ENCODE measurements at places on chromosomes 4 and X. TPM values are rescaled to one million over a fixed set of nuclear protein-coding genes. Genes with fewer than 3 reads are reported as not detected.

DNA sequence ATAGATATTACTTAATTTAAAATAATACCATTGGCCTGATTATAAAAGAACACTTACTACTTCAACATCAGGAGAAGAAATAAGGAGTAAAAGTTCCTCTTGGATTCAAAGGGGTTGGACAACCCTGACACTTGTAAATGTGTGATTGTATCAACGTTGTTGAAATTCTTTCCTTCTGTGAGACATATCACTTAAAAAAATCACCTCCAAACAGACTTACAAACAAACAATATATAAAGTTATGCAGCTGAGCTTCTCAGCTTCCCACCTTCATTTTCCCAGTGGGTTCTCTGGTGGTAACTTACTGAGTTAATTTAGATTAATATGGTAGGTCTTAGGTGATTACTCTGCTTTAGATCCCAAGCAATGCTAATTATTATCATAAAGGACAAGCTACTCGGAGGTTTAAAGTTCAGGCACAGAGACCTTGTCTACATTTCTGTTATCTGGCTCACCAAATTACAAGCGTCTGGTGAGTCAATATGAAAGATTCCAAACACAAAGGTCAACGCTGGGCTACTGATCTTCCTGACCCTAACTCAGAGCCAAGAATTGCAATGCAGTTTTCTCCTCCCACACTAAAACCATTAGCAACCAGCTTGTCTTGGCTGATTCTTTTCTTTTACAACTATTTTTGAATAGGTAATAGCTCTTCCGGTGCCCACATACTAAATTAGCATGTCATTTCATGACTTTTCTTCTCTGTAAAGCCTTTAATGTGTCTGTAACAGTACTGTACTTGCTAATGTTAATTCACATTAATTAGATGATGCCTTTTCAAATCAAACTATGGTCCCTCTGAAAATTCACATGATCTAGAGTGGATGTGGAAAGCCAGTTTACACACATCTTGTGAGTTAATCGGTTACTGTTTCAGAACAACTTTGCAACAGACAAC lies 157.6 kb downstream of the RASL11B start:
- peak; percentile 69 for DNase-seq

Gene MXRA5
- 40.3 TPM for total RNA-seq

DNA sequence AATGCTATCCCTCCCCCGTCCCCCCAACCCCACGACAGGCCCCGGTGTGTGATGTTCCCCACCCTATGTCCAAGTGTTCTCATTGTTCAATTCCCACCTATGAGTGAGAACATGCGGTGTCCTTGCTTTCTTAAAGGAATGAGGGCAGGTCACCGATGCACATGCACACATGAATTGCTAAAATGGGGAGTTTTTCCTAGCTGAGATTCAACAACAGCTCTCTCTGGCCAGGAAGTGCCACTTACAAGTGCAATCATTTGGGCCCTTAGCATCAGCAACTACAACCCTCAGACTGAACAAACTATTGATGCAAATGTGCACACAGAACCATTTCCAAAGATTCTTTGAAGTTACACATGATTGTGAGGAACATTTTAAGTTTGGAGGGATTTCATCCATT lies 95.7 kb upstream of the IQCM start:
- no peak for DNase-seq

Gene MTCP1
- total RNA-seq, result 16.0 TPM

- no peak for DNase-seq
Measured at GRCh38 chr4:7867701-7868435, 71.8 kb downstream of the AFAP1 start.

GRCh38 chrX:68895778-68896177 lies 67.0 kb downstream of the EFNB1 start:
- no peak for DNase-seq

- DNase-seq, result no peak
Measured at GRCh38 chr4:18670034-18670433, 648.5 kb upstream of the LCORL start.

DNA sequence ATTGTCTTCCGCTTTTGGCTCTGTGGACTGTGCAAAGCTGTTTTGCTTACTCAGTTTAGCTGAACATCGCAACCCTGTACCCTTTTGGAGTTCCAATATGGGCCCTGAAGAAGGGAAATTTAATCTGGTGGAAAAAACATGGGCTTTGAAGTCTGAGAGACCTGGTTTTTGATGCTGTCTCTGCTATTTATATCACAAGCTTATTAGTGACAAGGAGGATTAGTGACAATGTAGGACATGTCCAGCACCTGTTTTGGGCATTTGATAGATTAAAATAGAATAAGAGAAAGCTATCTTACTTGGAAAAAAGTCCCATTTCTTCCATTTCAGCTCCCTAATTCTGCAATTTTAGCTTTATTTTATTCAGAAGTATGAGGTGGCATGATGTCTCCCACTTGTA lies 417.3 kb downstream of the SPRY1 start:
- DNase-seq, result no peak

DNA sequence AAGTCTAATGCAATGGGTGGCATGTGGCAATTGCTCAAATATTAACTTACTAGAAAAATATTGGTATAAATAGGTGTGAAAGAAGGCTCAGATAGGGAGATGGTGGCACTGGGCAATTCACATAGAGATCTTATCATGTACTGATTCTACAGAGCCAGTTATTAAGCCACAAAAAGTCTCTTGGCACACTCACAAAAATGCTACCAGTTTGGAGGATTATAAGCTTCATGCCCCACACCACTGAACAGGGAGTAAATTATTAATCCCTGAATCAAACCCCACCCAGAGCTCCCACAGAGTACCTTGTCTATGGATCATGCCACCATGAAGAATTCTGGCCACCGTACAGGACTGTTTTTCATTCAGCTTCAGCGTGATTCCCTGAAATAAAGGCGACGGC lies 13.8 kb downstream of the MPP1 start:
- no peak for DNase-seq

GRCh38 chr4:8076023-8076422 lies 82.6 kb downstream of the ABLIM2 start:
- no peak for DNase-seq

- no peak for DNase-seq
Measured at GRCh38 chrX:132382068-132382467, 106.8 kb downstream of the MBNL3 start.

- DNase-seq, result no peak
Measured at GRCh38 chrX:29926056-29926455, 289.3 kb upstream of the MAGEB2 start.

Gene MMRN1
- under 0.01 TPM for total RNA-seq

DNA sequence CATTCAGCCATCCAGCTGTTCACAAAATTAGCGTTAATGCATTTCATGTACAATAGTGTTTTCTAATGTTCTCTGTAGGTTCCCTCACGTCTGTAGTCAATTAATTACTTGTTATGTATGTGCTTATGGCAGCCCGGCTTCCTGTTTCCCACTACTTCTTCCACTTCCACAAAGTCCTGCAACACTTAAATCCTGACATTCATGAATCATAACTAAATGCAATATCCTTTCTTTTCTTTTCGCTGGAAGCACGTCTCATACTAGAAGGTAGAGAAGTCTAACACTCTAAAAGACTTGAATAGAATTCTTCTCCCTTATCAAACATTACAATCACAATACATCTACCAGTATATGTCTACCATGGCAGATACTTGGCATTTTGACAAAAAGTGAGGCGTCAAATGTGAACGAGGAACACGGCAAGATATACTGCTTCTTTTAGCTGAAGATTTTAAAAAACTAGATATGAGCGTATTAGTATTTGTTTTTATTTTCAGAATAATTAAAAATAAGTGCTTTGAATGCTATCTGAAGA lies 239.0 kb upstream of the DIAPH2 start:
- no peak for DNase-seq

Gene ZAR1
- not detected for total RNA-seq

GRCh38 chr4:100147684-100148083 lies 42.6 kb downstream of the DDIT4L start:
- DNase-seq, result no peak

Gene DKK2
- total RNA-seq, result under 0.01 TPM

DNA sequence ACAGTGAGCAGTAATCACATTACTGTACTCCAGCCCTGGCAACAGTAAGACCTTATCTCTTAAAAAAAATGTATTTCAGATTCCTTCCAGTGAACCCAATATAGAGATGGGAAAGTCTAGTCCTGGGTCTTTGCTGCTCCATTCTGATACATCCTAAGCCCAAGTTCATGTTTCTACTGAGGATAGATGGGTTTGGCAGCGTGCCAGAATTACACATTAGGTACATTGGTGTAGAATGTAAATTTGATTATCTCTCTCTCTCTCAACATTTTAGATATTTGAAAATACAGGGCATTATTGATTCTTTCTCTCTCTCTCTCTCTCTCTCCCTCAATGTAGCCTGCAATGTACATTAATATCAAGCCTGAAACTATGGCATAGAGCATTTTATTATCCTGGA lies 43.5 kb upstream of the ZNF330 start:
- no peak for DNase-seq

GRCh38 chr4:29708473-29708872 lies 1011.7 kb upstream of the PCDH7 start:
- DNase-seq, result peak; percentile 47

GRCh38 chrX:33726281-33727160 lies 405.6 kb downstream of the FAM47A start:
- DNase-seq, result no peak

- DNase-seq, result no peak
Measured at GRCh38 chrX:110145311-110145710, 142.4 kb downstream of the TMEM164 start.

DNA sequence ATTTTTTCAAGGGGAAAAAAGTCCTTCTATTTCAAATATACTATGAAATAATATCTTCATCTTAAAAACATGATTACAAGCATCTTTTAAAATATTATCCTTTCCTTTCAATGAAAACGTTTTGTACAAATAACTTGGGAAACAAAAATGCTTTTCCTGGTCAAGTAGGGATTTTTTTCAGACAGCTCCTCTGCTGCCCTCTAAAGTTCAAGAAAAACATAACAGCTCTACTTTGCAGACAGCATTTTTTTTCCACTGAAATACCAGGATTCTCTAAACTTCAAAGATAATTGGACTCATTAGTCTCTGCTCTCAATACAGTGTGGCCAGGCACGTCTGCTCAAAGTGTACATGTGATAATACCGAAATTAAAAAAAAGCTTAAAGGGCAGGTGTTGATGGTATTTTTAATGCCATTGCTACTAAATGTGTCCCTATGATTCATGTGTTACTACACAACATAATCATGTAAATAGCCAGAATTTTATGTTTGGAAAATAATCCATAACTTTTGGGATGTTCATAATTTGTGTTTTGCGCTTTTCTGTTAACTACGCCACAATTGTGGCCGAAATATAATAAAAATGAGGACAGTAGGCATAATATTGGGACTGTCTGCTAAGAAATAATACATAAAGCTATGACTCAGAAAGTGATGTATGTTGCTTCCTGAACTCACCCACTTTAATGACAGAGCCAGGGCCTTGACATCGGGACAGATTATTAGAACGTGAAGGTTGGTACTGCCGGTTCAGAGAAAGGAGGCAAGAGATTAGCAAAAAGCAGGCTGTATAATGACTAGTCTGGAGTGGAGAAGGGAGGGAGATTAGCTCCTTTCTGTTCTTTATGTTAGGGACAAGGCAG lies 478.9 kb downstream of the KCNIP4 start:
- DNase-seq, result peak; percentile 38

DNA sequence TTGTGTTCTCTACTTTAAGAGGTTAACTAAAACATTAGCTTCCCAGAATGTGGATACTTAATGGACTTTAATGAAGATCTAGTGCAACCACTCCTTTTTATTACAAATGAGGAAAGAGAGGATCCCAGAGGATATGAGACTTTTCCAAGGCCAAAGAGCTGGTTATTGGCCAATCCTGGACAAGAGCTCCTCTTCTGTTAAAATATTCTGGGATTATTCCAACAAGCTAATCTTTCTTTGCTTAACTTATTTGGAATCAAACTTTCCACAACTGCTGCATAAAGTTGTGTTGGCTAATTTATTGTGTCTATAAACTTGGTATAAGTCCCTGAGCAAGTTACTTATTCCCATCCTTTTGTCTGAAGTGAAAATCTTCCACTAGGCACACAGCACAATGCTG lies 174.2 kb upstream of the HCCS start:
- DNase-seq, result no peak

Gene NOCT
- total RNA-seq, result 13.2 TPM

- peak; percentile 94 for DNase-seq
Measured at GRCh38 chrX:107673933-107674479, 45.7 kb downstream of the PRPS1 start.

Gene GYPB
- total RNA-seq, result not detected

Gene CDX4
- not detected for total RNA-seq

DNA sequence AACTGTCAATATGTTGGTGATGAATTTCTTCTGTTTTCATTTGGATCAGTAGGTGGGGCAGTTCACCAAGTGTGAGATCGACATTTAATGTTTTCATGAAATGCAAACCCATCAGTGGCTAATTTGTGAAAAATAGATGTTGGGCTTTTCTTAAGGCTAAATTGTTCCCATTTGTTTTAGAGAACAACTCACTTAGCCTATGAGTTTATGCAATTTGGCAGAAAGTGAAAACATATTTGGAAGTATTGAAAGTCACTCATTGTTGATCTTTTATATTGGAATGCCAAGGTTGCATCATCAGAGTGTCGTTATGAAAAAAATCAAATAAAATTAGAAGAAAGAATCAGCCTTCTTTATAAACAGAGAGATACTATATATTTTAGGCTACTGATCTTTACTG lies 132.4 kb downstream of the RPA4 start:
- DNase-seq, result peak; percentile 12

- no peak for DNase-seq
Measured at GRCh38 chr4:118225511-118225910, 127.3 kb downstream of the PRSS12 start.

GRCh38 chrX:130097507-130098209 lies 12.6 kb downstream of the ELF4 start:
- DNase-seq, result no peak

- DNase-seq, result peak; percentile 41
Measured at GRCh38 chr4:82900066-82900410, 497 bp upstream of the THAP9 start.

DNA sequence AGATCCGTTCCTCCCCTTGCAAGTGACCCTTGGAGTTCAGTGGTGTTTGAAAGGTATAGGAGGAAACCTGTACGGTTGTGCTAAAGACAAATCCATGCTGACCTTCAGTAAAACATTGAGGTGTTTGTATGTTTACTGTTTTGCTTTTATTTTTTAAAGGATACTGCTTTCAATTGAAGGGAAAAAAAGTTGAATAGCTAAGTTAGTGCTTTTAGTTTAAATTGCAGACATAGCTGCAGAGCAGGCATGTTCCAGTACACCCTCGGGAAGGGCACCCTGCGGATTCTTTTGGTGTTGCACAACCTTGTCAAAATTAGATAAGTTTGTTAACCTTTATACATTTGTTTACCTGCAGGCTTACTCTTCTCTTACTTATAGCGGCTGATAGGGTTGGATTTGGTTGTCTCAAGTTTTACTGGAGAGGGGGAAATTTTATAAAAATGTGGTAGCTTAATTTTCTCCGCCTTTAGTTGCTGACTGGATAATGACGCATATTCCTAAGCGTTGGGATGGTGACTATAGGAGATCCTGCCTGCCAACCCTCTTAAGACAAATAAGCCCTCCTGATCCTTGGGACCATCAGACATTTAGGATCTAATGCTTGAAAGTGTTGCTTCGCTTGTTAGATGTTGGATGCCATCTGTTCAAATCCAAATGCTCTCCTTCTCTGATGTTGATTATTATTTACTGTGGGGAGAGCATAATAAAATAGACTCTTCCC lies 2.0 kb downstream of the RAPGEF2 start:
- peak; percentile 47 for DNase-seq

GRCh38 chr4:52948057-52948423 lies 85.9 kb downstream of the RASL11B start:
- no peak for DNase-seq
